ENCODE measurements at places on chromosomes 3 and 15.
A peak's percentile ranks its signal among the peaks of the same experiment; 100 is the strongest.

DNA sequence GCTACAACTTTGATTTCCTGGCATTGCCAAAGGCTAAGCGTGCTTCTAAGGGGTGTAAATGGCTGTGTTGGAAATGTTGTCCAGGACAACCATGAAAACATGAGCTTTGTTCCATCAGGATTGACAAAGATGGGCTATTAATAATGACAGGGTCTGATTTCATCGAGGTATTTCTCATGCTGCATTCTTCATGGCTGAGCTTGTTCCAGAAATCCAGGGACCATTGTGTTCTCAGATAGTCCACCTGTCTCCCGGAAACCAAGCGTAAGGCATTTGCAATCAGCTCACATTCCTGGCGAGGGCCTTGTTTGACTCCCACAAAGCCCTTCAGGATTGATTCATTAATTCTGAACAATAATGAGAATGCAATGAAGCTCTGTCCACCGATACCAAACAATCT, 111.3 kb downstream of the CD47 start:
- no peak for DNase-seq

- no peak for DNase-seq
These were observed 471.6 kb downstream of the FHIT start for GRCh38 chr3:60779637-60780036.

DNA sequence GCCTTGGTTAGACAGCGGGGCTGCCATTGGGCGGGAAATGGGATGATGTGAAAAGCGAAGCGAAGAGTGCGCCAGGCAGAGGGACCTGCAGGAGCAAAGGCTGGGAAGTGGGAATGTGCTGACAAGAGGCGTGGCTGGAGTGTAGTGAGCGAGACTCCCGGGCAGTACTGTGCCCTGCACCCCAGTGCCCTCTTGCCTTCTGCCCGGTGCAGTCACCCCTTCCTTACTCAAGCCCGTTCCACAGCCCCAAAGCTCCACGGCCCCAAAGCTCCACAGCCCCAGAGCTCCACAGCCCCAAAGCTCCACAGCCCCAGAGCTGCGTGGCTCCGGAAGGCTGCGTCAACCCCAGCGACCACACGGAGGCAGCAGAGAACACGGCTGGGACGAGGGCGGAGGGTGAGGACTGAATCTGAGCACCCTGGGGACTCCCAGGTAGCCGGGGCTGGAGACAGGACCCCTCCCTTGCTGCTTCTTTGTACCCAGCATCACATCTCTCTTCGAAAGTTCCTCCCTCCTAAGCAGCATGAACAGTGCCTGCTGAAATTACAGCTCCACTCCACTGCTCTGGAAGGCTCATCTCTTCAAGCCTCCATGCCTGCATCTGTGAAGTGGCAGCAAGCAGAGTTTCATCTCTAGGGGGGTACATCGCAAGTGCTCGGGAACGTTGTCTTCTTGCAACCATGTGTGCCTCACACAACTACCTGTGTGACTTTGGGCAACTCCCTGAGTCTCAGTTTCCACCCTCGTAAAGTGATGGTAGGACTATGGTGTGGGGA, 108.9 kb downstream of the FBLN2 start:
- peak; percentile 84 for DNase-seq

DNA sequence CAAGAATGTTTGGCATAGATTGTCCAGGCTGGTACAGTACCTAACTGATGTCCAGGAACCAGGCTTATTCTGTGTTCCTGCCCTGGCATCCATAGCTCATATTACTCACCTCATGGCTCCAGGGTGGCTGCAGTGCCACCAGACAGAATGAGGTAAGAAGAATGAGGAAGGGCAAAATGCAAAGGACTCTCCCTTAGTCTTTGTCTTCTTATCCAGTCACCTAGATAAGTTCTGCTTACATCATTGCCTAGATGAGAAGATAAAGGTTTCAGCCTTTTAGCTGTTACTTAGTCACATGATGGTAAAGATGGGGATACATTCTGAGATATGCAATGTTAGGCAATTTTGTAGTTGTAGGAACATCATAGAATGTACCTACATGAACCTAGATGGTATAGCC, 45.8 kb downstream of the CHP1 start:
- DNase-seq, result no peak

- DNase-seq, result no peak
These were observed 115.2 kb upstream of the TMCO5A start for GRCh38 chr15:37819191-37819590.

DNA sequence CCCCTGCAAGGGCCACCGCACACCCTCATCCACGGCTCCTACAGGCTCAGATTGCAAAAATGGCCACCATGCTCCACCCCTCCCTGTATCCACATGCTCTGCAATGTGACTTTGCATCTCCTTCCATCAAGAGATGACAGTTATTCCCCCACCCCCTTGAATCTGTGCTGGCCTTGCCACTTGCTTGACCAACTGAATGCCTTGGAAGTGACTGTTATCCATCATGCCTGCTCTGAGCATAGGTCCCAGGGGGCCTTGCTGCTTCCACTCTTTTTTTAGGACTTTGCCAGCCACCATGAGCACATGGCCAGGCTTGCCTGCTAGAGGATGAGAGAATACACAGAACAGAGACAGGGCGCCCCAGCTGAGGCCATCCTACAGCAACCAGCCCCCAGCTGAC, 13.6 kb downstream of the HAPLN3 start:
- no peak for DNase-seq

DNA sequence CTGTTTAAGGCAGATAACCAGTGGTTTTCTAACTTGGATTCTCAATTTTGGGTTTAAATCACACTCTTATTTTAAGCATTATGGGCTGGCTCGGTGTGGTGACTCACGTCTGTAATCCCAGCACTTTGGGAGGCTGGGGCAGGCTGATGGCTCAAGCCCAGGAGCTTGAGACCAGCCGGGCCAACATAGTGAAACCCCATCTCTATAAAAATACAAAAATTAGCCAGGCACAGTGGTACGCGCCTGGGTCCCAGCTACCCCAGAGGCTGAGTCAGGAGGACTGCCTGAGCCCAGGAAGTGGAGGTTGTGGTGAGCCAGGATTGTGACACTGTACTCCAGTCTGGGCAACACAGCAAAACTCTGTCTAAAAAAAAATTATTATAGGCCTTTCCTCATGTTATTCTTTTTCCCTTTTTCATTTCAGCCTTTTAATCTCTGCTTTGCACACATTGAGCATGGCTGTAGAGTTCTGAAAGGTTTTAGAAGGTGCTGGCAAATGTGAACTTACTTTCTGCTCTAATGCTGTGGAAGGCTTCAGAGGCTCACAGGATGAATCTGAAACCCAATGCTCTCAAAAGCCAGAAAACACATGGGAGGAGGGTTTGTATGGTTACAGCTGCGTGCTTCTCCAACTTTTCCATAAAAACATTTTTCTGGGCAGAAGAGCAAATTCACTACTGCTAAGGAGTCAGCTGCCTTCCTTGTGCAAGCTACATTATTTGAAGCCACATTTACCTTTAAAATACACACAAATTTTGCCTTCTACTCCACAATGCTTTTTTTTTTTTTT, 32.5 kb downstream of the CHAC1 start:
- no peak for DNase-seq

- no peak for DNase-seq
These were observed 137.9 kb downstream of the TCF12 start for GRCh38 chr15:57056357-57056756.

GRCh38 chr3:184336547-184337398, 627 bp upstream of the FAM131A start:
- no peak for DNase-seq

- DNase-seq, result no peak
These were observed 49.5 kb downstream of the TLE3 start for GRCh38 chr15:70048198-70048565.

- no peak for DNase-seq
These were observed 445.3 kb upstream of the CCDC54 start for GRCh38 chr3:106931904-106932303.

DNA sequence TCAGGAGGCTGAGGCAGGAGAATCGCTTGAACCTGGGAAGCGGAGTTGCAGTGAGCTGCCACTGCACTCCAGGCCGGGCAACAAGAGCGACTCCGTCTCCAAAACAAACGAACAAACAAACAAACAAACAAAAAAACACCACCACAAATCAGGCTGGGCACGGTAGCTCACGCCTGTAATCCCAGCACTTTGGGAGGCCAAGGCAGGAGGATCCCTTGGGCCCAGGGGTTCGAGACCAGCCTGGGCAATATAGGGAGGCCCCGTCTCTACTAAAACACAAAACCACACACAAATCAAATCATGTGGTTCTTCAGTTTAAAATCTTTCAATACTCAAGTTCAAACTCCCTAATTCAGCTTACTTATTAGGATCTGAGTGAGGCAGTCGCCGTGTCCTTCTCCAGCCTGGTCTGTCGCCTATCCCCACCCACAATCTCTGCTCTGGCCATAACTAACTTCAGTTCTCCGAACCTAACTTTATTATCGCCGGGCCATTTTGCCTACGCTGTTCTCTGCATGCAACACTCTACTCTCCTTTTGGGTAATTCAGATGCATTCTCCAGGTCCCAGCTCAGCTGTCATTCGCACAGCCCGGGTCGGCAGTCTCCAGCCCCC, 660 bp upstream of the RTF1 start:
- peak; percentile 27 for DNase-seq

- no peak for DNase-seq
These were observed 20.7 kb upstream of the MYZAP start for GRCh38 chr15:57570994-57571393.

- peak; percentile 46 for DNase-seq
These were observed 1.2 kb downstream of the CHST2 start for GRCh38 chr3:143120716-143121240.

DNA sequence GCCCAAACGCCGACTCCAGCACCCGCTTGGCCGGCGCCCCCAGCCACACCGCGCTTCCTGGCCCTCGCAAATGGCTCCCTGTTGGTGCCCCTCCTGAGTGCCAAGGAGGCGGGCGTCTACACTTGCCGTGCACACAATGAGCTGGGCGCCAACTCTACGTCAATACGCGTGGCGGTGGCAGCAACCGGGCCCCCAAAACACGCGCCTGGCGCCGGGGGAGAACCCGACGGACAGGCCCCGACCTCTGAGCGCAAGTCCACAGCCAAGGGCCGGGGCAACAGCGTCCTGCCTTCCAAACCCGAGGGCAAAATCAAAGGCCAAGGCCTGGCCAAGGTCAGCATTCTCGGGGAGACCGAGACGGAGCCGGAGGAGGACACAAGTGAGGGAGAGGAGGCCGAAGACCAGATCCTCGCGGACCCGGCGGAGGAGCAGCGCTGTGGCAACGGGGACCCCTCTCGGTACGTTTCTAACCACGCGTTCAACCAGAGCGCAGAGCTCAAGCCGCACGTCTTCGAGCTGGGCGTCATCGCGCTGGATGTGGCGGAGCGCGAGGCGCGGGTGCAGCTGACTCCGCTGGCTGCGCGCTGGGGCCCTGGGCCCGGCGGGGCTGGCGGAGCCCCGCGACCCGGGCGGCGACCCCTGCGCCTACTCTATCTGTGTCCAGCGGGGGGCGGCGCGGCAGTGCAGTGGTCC, 3.5 kb downstream of the ISLR2 start:
- DNase-seq, result no peak

DNA sequence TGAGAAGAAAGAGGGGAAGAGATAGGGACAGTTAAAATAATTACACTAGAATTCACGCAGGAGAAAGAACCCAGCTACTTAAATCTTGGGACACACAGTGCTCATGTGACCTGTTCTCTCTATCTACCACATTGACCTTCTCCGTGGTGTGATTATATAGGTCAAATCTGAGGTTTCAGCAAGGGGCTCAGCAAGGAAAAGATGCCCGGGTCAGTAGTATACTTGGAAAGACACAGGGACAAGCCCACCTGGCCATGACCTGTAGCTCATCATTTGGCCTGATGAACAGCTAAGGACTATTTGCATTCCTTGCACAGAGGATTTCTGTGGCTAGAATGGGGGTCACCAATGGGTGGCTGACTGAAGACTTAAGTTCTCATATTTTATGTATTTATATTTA, 71.9 kb downstream of the SSR3 start:
- DNase-seq, result no peak

DNA sequence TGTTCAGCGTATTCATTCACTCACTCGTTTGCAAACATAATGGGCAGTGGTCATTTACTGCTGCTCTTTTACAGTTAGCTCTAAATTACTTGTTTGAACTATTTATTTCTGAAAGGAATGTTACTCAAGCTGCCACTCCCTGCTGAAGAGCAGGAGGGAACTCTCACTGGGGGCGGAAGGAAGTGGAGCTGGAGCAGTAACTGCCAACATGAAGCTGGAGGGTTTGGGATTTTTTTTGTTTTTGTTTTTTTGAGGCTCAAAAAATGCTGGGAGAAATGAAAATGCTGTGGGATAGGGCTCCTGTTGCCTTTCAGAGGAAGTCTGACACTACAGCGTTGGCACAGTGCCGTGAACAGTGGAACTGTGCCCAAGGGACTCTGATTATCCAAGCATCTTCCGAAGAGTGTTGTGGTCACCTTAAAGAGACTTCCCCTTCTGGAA, 44.1 kb downstream of the SENP2 start:
- DNase-seq, result no peak

GRCh38 chr15:70316059-70316600, 218.4 kb upstream of the TLE3 start:
- DNase-seq, result no peak

- no peak for DNase-seq
These were observed 1153.3 kb downstream of the ROBO1 start for GRCh38 chr3:78614486-78614885.

GRCh38 chr15:64923546-64923945, 11.8 kb downstream of the ANKDD1A start:
- DNase-seq, result no peak

DNA sequence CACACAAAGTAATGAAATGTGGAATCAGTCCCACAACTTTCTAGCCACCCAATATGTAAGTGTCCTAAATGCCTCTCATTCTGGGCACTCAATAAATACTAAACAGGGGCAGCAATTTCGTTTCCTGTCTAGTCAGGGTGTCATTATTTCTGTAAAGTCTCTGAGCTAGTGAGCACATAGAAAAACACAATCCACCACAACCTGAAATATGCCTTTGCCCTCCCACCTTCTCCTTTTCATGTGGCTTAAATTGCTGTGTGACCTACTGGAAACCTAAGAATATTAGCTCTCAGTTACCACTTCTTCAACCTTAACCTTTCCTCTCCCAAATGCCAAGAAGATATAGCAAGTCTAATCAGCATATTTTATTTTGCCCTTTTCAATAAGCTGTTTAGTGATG, 456.3 kb upstream of the KCNMB2 start:
- no peak for DNase-seq

DNA sequence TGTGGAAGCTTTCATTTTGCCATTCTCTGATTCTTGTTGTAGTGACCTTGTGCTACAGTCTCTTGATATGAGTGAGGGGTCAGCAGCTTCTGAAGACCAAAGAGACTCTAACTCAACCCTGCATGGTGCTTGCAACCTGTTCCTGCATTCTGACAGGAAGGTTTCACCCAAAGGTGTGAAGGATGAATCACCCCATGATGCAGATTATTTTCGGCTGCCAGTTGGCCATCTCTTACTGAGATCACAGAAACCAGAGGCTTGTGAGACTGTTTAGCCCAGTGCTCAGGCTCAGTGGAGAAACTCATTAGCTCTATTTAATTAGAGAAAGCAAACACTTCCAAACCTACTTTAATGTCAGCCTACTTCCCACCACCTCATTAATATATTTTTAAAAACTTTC, 29.2 kb upstream of the TPRG1 start:
- no peak for DNase-seq
